ENCODE measurements at places on chromosomes 11 and 22. TPM values are rescaled to one million over a fixed set of nuclear protein-coding genes. Genes with fewer than 3 reads are reported as not detected.

TECTA gene
- total RNA-seq = not detected

ILK gene
- total RNA-seq = 309 TPM

PKP3 gene
- not detected for total RNA-seq

DGCR6 gene
- 1.8 TPM for total RNA-seq

FOSL1 gene
- total RNA-seq = not detected

MIAT gene
- total RNA-seq = 3.3 TPM

MYEOV gene
- 0.35 TPM for total RNA-seq

ALG8 gene
- total RNA-seq = 33.0 TPM

OR51Q1 gene
- total RNA-seq = not detected

CWF19L2 gene
- 16.1 TPM for total RNA-seq

DEPDC7 gene
- total RNA-seq = 6.4 TPM

POU2AF2 gene
- total RNA-seq = not detected

HSPA8 gene
- 380 TPM for total RNA-seq

TNNI2 gene
- total RNA-seq = 1.5 TPM

CALCA gene
- not detected for total RNA-seq

KCNJ1 gene
- not detected for total RNA-seq

JRKL gene
- total RNA-seq = 4.4 TPM

NLRP14 gene
- 0.35 TPM for total RNA-seq

NXPE4 gene
- not detected for total RNA-seq

PANX3 gene
- total RNA-seq = not detected

MIOX gene
- total RNA-seq = not detected

P4HA3 gene
- 0.64 TPM for total RNA-seq

CLDN5 gene
- total RNA-seq = 257 TPM

LGALS12 gene
- total RNA-seq = not detected

RNASEH2C gene
- total RNA-seq = 35.2 TPM

RPS25 gene
- total RNA-seq = 3,325 TPM

PVALB gene
- total RNA-seq = not detected

RASSF10 gene
- 5.8 TPM for total RNA-seq

SYT7 gene
- total RNA-seq = 10.0 TPM

MAP6 gene
- 15.4 TPM for total RNA-seq

APOL4 gene
- 1.0 TPM for total RNA-seq

CCDC89 gene
- 4.4 TPM for total RNA-seq

RAB3IL1 gene
- 60.3 TPM for total RNA-seq

MS4A12 gene
- total RNA-seq = not detected

APOA4 gene
- total RNA-seq = not detected

FXYD6 gene
- total RNA-seq = 307 TPM

CARD16 gene
- not detected for total RNA-seq

CELSR1 gene
- total RNA-seq = 15.8 TPM

ATG13 gene
- total RNA-seq = 56.6 TPM

C1QTNF5 gene
- 6.5 TPM for total RNA-seq

SYNGR1 gene
- total RNA-seq = 12.9 TPM

IRAG1 gene
- 54.5 TPM for total RNA-seq

DEUP1 gene
- total RNA-seq = not detected

FAM83F gene
- 0.21 TPM for total RNA-seq

NFAM1 gene
- total RNA-seq = 0.64 TPM

GPR83 gene
- total RNA-seq = 0.21 TPM

KLHDC7B gene
- total RNA-seq = not detected

CRYBB2 gene
- not detected for total RNA-seq

LRFN4 gene
- total RNA-seq = 3.8 TPM

TOLLIP gene
- 86.8 TPM for total RNA-seq

TMEM86A gene
- total RNA-seq = 3.9 TPM

SOX10 gene
- total RNA-seq = 3.8 TPM

SHANK2 gene
- total RNA-seq = 6.8 TPM

DDX25 gene
- total RNA-seq = 1.1 TPM

GPHA2 gene
- not detected for total RNA-seq
